Keratinocyte (primary cell): ENCODE measurements at places on chromosomes 5 and 9.

DNA sequence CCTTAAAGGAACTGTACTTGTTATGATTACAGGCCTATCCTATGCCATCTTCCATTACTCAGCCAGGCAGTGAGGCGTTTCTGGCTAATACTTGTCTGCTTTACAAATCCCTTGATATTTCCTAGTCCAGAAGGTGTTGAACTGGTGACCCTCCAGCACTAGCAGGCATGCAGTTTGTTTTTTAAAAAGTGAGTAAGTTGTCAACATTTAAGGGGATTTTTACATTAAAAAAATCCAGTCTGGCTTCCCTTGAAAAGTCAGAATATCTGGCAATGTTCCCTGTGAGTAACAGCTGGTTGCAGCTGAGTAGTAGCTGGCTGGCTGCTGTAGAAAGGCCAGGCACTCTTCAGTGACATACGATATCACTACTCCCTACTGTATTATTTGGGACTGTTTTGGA lies 21.8 kb downstream of the GRIN3A start:
- DNase-seq, result no peak

- no peak for DNase-seq
These were observed 244.1 kb upstream of the TNC start for GRCh38 chr9:115362101-115362500.

GRCh38 chr5:42300496-42300895 lies 122.7 kb upstream of the GHR start:
- no peak for DNase-seq

DNA sequence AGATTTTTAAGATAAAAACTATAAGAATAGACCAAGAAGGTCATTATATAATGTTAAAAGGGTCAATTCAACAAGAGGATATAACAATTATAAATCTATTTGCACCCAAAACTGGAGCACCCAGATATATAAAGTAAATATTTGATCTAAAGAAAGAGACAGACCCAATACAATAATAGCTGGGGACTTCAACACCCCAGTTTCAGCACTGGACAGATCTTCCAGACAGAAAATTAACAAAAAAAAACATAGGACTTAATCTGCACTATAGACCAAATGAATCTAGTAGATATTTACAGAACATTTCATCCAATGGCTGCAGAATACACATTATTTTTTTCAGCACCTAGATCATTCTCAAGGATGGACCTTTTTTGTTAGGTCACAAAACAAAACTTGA lies 331.9 kb downstream of the SPOCK1 start:
- DNase-seq, result no peak

DNA sequence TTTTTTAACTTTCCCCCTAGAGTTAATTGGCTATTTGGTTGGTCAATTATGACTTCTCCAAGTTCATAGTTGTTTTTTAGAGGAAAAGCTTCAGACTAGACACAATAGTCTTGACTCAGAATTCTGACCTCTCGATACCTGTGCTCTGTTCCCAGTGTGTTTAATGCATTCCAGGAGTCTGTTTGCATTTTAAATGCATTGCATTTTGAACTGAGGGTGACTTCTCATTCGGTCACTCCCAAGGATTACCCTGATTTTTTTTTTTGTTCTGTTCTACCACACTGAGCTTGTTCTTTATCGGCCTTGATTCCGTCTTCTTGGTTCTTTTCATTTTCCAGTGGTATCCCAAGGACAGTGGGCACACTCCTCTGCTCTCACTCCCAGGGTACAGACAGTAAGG lies 16.3 kb downstream of the ARHGEF28 start:
- DNase-seq, result no peak

DNA sequence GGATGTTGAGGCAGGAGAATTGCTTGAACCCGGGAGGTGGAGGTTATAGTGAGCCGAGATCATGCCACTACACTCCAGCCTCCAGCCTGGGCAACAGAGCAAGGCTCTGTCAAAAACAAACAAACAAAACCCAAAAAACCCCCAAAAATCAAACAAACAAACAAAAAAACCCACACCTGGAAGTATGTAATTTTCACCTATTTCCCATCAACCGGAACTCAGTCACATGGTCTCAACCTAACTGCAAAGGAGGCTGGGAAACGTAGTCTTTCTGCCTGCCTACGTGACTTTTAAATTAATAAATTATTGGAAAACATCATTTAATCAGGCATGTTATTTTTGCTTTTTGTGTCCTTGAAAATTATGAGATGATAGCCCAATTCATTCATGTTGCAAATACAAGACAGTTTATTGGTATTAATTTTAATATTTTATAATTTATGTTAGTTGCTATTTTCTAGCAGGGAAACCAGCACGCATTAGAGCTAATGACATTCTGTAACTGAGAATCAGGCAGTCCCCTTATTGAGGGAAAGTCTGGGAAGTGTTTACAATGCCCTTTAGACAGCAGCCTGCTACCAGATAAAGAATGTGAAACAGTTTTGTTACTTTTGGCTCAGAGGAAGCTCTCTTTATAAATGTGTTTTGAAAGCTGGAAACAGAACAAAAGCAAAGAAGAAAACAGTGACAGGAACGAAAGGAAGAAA lies 110.3 kb downstream of the NXNL2 start:
- no peak for DNase-seq

- DNase-seq, result no peak
These were observed 16.9 kb downstream of the CSNK1G3 start for GRCh38 chr5:123528878-123529277.

- no peak for DNase-seq
These were observed 80.1 kb downstream of the COL15A1 start for GRCh38 chr9:99023831-99024230.

GRCh38 chr9:96045811-96046210 lies 170.3 kb downstream of the ERCC6L2 start:
- no peak for DNase-seq

- DNase-seq, result no peak
These were observed 1138.9 kb upstream of the WWC1 start for GRCh38 chr5:167152561-167152960.

- DNase-seq, result no peak
These were observed 59.8 kb downstream of the ARHGEF37 start for GRCh38 chr5:149641000-149641576.

GRCh38 chr5:2138896-2139295 lies 256.2 kb upstream of the IRX4 start:
- no peak for DNase-seq
